ENCODE measurements at places on chromosomes 12 and 14.

DNA sequence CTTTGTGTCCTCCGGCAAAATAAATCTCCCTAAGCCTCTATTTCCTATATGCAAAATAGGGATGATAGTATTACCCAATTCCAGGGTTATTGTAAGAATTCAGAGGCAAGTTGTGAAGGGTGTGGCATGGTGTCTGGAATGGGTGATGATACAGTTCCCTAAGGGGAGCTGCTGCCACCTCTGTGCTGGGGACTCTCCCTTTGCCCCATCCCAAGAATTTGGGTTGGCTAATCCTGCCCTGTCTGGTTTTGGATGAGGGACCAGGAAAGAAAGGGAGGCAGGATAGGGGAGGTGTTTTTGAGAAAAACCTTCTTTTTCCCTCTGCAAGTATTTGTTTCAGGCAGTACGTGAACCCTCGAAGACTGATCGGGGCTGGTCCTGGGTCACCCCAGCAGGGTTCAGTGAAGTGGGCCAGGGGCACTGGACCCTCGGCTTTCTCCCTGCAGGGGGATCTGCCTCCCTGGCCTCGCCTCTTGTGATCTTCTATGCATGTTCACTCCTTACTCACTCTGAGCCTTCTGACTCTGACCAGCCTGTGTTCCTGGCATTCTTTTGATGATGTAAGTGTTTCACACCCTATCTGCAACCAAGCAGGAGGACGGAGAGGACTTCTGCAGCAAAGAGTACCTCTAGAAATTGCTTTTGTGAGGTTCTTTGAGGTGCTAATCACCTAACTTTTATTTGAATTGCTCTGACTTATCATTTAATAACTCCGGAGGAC, 60.8 kb downstream of the RASSF3 start:
- no peak for DNase-seq

DNA sequence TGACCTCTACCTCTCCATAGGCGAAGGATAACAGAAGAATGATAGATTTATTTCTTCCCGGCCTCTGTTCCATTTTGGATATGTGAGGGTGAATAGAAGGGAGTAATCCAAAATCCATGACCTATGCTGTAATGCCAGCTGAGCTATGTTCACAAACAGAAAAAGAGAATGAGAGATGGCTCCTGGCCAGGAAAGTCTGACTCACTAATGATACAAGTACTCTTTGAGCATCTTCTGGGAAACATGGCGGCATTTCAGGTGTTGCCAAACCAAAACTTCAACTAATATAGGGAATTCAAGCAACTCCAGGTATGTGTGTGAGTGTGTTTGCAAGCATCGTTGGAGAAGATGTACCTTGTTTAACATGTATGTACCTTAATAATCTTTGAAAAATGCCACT, 55.1 kb downstream of the MED13L start:
- DNase-seq, result peak; percentile 69

DNA sequence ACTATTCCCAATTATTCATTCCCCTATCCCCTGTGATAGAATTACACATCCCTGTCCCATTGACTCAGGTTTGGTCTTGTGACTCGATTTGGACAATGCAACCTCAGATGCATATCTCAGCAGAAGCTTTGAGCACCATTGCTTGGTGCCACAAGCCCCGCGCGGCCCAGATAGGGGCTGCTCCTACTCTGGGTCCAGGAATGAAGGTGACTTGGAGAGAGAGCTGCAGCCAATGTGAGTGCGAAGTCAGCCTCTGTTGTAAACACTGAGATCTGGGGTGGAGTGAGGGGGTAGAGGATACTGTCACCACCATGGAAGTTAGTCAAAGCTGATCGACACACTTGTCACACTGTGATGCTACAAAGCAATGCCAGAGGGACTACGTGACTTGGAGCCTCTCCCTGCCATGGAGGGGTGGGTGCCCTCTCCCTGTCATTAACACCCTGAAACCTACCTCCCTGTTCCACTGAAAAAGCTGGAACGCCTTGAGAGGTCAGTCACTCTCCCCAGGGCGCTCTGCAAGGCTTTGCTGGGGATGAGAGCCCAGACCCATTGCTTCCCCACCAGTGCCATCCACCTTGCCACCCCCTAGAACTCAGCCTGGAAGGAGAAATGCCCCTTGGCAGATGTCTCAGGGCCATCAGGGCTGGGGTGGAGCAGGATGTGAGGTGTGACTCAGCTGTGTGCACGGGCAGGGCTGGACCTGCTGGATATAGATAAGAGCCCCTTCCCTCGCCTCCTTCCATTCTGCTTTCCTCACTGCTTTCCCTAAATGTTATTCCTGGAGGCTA, 6.6 kb upstream of the PLEK2 start:
- DNase-seq, result no peak

- no peak for DNase-seq
Measured at GRCh38 chr12:31006416-31007152, 67.1 kb upstream of the DDX11 start.

DNA sequence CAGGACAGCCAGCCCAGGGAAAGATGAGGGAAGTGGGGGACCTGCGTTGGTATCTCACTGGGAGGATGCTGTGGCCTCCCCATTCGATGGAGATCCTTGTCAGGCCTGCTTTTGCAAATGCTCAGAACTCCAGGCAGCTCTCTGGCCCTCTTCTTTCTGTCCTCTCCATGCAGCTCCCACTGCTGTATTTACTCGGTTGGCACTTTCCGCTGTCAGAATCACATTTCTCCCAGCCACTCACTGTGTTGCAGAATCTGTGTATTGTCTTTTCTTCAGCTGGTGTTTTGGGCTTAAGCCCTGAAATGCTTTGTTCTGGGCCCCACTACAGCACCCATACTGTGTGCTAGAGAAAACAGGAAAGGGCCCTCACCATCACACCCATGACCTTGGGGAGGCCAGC, 401.1 kb downstream of the RGS6 start:
- no peak for DNase-seq

GRCh38 chr12:62783881-62784280, 151.1 kb downstream of the PPM1H start:
- DNase-seq, result no peak

DNA sequence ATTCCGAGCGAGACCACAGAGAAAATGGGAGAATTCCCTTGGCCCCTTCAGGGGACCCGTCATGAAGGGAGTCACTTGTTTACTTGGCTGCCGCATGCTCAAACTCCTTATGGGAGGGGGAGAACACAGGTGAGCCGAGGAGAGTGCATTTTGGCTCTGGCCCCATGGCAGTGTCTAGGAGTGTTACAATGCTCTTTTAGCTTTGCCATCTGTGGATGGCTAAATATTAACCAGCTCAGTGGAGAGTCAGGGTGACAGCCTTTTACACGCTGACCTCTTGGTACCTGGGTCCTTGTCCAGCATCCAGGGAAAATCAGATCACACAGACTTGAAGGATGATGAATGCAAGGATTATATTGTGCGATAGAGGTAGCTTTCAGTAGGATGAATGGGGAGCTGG, 146.4 kb upstream of the ATXN7L3B start:
- DNase-seq, result no peak

DNA sequence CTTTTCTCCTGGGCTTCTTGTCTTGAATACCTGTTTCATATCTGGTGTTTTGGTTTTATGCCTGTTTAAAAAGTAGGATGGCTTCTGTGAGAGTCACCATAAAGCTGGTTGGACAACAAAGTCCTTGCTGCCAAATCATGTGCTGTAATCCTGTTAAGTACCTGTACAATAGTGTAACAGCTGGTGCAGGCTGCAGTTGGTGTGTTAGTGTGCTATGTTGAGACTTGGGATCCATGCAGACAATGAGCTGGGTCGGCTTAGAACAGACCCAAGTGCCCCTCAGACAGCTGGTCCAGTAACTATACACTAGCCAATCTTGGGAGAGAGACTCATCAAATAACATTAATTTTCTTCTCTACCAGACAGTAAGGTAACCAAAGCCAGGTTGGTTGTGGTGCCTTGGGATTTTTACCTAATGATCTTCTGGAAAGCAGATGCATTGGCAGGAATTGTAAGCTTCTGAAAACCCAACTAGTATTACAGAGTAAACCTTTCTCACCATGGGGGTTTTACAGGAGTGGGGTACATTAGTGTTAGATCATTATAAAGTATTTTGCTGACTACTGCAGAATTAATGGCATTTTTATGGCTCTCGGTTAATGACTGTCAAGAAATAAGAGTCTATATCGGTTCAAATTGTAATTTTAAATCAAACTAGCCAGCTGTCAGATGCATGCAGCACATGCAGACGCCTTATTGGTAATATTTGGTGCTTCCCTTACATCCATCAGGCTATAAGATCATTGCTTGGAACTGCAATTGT, 231.2 kb downstream of the PDZRN4 start:
- no peak for DNase-seq

DNA sequence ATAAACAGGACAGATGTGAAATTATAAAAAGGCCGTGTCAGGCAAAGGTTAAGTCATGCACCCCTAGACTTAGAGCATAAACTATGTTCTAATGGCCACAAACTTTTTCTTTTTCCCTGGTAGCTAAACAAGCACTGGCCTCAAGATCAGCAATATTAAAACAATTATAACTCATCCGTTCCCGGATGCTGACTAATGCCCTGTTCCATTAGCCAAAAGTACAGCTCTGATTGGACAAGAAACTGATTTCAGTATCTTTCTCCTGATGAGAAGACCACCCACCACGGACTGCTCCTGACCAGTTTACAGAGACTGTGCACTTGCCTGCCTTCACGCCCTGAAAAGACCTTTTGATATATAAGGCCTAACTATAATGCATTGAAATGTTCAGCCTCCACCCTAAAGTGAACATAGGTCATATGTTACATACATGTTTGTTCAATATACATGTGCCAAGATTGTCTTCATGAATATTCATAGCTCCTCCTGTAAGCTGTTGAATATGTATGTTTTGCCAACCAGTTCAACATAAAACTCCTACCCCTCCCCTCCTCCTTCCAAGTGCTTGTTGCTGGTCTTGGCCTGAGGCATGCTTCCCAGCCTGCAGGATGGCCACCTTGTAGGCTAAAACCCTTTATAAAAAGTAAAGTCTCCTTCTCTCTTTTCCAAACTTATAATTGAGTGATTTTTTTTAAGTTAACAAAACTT, 162.0 kb downstream of the IPO8 start:
- DNase-seq, result no peak

GRCh38 chr14:89533766-89534165, 116.7 kb upstream of the FOXN3 start:
- no peak for DNase-seq

DNA sequence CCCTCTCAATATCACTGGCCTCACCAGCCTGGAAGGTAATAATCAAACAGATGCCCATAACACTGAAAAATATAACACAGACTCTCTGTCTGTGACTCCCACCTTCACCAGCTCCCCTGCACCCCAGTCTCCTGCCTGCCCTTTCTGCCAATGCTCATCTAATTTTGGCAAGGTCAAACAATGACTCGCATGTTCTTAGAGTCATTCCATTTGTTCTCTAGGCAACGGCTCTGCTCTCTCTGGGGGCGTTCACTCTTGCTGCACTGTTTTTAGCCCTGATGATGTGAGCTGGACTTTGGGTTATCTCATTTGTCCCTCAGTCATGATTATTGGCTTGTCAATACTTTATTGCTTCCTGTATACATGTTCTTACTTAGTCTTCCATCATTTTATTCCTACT, 691.8 kb downstream of the FLRT2 start:
- no peak for DNase-seq

DNA sequence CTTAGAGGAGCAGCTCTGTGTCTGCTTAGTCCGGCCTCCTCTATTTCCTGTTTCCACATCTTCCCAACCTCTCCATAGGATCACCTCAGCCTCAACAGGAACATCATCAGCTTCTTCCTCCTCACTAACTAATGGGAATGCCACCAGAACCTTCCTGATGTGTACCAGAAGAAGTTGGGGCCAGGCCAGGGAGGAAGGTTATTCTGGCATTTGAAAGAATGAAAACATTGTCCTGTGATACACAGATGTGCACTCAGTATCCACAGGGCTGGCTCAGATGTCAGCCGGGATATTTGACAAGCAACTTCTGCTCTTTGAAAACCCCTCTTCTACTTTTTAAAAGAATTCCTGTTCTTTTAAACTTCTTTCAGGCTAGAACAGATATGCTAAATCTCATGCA, 63.6 kb downstream of the TMEM30B start:
- DNase-seq, result no peak

DNA sequence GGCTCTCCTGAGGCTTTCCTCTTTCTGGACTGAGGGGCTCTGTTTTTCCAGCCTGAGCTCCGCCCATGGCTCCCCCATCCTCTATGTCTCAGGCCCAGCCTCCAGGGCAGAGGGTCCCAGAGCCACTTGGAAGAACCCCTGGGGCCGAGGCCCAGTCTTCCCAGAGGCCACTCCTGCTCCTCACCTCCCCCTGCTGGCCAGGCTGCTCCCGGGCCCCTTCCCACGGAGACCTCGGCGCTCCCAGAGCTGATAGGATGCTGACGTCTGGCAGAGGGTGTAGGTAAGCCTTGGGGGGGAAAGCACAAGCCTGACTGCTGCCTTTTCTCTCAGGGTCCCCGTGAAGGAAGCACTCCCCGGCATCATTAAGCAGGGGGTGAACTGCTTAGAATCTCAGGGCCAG, 51.4 kb downstream of the ERH start:
- DNase-seq, result no peak

Data from NCI-H2029 treated with DMSO at 0.1 percent for 48 hours (cell line).